Colonic mucosa (tissue), 4 donors: ENCODE measurements at places on chromosomes 12 and 14. TPM values are rescaled to one million over a fixed set of nuclear protein-coding genes. Genes with fewer than 3 reads are reported as not detected.

- H3K27me3 ChIP-seq: no peaks in the 10 kb centered on the region
- H3K4me1 ChIP-seq: no peaks in the 10 kb centered on the region
- no peak for DNase-seq
- no peaks in the 10 kb centered on the region for H3K36me3 ChIP-seq
Measured at GRCh38 chr14:94922595-94923239, 152.8 kb upstream of the GSC start.

DNA sequence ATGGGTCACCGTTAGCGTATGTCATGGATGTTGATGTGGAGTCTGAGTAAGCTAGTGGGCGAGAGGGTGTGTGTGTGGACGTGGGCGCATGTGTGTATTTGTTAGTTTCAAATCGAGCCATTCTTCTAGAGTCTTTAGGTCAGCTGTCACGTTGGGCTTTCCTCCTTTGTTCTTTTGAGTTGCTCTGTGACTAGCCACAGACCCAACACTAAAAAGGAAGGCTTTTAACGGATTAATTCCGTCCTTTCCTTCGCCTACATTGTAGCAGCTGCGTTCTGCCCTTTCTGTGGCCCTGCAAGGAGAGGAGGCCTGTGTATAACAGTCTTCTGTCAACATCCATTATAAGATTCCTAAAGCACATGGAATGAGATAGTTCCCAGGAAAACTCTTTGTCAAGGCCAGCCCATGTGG, 117.2 kb upstream of the DNM1L start:
- H3K4me1 ChIP-seq: peaks cover 5% of the 10 kb centered on the region
- H3K4me3 ChIP-seq: no peak overlapping the region
- no peak for DNase-seq
- H3K27me3 ChIP-seq: no peaks in the 10 kb centered on the region
- H3K36me3 ChIP-seq: no peaks in the 10 kb centered on the region
- no peak overlapping the region for H3K27ac ChIP-seq

- H3K4me1 ChIP-seq: no peaks in the 10 kb centered on the region
- no peaks in the 10 kb centered on the region for H3K36me3 ChIP-seq
- DNase-seq: no peak
- H3K27ac ChIP-seq: no peak overlapping the region
- H3K27me3 ChIP-seq: no peaks in the 10 kb centered on the region
Measured at GRCh38 chr14:40362856-40363255, 930.6 kb upstream of the FBXO33 start.

- H3K27me3 ChIP-seq: no peaks in the 10 kb centered on the region
- DNase-seq: no peak
Measured at GRCh38 chr12:131002216-131002631, 48.5 kb downstream of the ADGRD1 start.

GRCh38 chr12:14314801-14315200, 50.7 kb upstream of the ATF7IP start:
- H3K4me3 ChIP-seq: no peak overlapping the region
- no peaks in the 10 kb centered on the region for H3K36me3 ChIP-seq
- no peaks in the 10 kb centered on the region for H3K27me3 ChIP-seq

DNA sequence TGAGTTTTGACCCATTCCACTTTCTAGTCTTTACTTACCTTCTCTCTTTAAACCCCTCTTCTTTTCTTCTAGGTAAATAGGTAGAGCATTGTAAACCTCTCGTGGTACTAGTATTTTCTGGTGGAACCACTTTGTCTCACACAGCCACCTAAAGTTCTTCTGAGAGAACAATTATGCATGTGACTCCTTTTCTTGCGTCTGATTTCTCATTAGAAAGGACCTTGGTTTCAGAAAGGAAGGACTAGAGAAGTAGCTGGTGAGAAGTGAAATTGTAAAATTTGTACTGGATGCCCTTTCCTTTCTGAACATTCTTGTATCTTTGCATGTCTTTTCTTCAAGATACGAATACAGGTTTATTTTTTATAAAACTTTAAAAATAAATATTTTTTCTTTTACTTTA, 99.0 kb downstream of the NUBPL start:
- H3K27me3 ChIP-seq: no peaks in the 10 kb centered on the region
- no peak overlapping the region for H3K27ac ChIP-seq
- no peaks in the 10 kb centered on the region for H3K4me1 ChIP-seq
- H3K4me3 ChIP-seq: no peak overlapping the region
- DNase-seq: no peak

DNA sequence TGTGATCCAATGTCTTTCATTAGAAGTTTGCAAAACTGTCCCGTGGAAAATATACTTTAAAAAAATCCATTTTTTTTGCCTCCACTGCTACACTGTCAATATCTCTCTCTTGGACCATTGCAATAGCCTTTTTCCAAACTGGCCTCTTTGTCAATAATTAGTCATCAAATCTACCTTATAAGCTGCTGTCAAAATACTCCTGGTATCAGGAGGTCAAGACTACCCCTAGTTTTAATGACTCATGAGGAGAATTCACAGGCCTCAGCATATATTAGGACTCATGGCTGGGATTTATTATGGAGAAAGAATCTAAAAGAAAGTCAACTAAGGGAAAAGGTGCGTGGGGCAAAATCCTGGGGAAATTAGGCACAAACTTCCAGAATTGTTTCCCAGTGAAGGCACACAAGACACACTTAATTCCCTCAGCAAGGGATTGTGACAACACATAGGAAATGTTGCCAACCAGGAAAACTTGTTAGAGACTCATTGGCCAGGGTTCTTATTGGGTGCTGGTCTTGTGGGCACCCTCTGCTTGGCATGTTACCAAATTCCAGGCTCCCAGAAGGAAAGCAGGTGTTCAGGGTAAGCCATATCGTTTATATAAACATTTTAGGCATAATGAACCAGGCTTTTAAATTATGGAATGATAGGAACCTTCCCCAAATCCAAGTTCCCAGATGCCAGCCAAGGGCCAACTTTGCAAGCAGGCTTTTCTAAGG, 56.1 kb downstream of the TMEM117 start:
- no peak overlapping the region for H3K4me3 ChIP-seq
- H3K27me3 ChIP-seq: no peaks in the 10 kb centered on the region
- no peak for DNase-seq
- H3K4me1 ChIP-seq: no peaks in the 10 kb centered on the region
- no peak overlapping the region for H3K27ac ChIP-seq
- no peaks in the 10 kb centered on the region for H3K36me3 ChIP-seq

DNA sequence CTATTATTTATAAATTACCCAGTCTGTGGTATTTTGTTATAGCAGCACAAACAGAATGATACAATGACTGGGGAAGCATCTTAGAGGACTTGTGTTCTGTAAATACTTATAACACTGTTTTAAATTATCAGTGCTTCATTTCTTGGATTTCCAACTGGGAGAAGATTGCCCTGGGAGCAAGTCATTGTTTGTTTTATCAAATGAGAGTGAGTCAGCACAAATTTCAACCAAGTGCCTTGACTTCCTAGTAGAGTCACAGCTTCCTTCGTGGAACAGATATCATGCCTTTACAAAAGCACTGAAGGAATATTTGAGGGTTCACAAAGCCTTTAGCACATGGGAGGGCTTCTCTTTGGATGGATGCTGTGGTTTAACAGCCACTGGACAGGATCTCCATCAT, 234.1 kb downstream of the KTN1 start:
- no peaks in the 10 kb centered on the region for H3K4me1 ChIP-seq
- H3K36me3 ChIP-seq: no peaks in the 10 kb centered on the region
- H3K27me3 ChIP-seq: no peaks in the 10 kb centered on the region
- no peak overlapping the region for H3K27ac ChIP-seq
- DNase-seq: no peak
- H3K4me3 ChIP-seq: no peak overlapping the region

DNA sequence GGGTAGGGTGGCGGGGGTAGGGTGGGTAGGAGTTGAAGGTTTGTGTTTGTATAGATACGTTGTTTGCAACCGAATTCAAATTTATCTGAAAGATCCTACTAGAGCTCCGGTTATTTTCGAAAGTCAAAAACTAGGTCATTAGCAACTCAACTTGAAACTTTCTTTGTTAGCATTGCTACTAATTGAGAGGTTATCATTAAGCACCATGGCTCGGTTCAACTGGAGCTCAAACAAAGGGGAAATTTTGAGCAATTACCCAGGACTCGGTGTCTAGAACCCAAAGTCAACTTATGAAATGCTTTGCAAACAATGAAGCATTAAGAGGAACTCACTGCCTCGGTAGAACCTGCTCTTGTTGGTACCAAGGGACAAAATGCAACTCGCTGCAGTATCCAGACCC, 207.7 kb downstream of the BCAT1 start:
- no peak overlapping the region for H3K4me3 ChIP-seq
- DNase-seq: no peak
- no peaks in the 10 kb centered on the region for H3K36me3 ChIP-seq
- no peak overlapping the region for H3K27ac ChIP-seq
- no peaks in the 10 kb centered on the region for H3K27me3 ChIP-seq

DNA sequence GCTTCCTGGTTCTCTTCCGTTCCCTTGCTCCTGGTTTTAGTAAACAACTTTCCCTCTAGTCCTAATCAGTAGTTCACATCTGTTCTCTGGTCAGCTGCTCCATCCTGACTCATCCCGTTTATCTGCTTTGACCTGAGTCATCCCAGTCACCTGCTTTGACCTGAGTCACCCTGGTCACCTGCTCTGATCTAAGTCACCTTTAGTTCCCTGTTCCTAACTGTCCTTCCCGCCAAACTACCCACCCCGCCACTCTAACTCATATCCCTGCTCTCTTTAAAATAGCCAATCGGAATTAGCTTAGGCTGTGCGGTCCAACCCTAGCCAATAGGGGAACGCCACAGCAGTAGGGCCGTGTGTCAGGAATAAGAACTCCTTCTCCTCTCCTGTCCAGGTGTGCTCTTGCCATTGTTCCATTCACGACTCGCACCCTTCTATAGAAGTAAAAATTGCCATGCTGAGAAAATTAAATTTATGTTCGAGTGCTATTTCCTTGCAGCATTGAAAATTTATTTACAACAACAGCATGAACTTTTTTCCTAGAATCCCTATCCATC, 3.1 kb upstream of the ANKRD33 start:
- no peak overlapping the region for H3K4me3 ChIP-seq
- no peaks in the 10 kb centered on the region for H3K4me1 ChIP-seq
- H3K27me3 ChIP-seq: no peaks in the 10 kb centered on the region
- DNase-seq: no peak
- H3K36me3 ChIP-seq: no peaks in the 10 kb centered on the region

DNA sequence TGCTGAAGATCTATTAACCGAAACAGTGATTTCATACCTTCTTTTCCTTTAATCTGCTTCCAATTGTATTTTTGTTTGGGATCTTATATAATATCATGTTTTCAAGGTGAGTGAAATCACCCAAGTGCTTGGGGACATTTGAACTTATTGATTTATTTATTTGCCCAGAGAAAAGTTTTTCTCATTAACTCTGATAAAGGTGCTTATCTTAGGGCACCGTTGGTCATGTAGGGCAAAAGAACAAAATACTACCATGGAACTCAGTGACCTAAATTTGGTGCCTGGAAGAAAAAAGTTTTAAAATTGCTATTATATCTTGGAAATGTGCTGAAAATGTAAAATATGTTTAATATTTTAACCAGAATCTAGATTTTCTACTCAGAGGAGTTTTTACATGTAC, 207.4 kb upstream of the NPAS3 start:
- H3K4me1 ChIP-seq: no peaks in the 10 kb centered on the region
- no peak for DNase-seq
- no peaks in the 10 kb centered on the region for H3K27me3 ChIP-seq
- H3K4me3 ChIP-seq: no peak overlapping the region

DNA sequence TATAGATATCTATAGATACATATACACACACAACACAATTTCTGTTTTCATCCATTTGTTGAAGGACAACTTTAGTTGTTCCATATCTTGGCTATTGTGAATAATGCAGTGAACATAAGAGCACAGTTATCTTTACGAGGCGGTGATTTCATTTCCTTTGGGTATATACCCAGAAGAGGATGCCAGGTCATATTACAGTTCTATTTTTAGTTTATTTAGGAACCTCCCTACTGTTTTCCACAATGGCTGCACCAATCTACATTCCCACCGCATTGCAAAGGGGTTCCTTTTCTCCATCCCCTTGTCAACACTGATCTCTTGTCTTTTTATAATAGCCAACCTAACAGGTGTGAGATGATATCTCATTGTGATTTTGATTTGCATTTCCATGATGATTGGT, 143.4 kb upstream of the ARHGAP5 start:
- no peak overlapping the region for H3K27ac ChIP-seq
- H3K4me3 ChIP-seq: no peak overlapping the region
- no peaks in the 10 kb centered on the region for H3K36me3 ChIP-seq
- H3K27me3 ChIP-seq: no peaks in the 10 kb centered on the region

DNA sequence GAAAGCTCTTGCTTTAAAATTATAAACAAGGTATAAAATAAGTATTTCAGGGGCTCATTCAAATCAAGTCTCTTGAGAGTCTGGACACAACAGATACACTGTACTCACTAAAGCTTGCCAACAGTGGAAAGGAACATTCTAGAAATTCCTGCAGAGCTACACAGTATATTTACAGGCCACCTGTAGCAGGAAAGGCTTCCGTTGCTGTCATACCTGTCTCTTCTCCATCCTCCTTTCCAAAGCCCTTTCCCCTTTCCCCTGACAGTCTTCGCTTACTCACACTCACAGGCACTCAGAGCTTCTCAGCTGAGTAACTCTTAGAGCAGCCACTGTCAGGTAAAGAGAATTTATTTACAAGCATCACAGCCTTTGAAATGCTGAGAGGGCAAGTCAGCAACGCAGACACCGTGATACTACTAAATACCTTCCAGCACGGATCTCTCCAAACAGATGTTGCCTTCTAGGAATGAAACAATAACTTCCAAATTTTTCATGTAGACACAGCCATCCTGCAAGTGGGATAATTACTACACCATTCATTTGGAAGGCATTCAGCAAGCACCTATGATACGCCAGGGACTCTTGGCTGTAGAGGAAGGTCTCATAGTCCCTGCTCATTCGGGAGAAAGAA, 167.9 kb downstream of the FOXN3 start:
- H3K27me3 ChIP-seq: no peaks in the 10 kb centered on the region
- H3K4me3 ChIP-seq: no peak overlapping the region
- no peak overlapping the region for H3K27ac ChIP-seq
- DNase-seq: no peak
- H3K36me3 ChIP-seq: no peaks in the 10 kb centered on the region
- H3K4me1 ChIP-seq: no peaks in the 10 kb centered on the region

DNA sequence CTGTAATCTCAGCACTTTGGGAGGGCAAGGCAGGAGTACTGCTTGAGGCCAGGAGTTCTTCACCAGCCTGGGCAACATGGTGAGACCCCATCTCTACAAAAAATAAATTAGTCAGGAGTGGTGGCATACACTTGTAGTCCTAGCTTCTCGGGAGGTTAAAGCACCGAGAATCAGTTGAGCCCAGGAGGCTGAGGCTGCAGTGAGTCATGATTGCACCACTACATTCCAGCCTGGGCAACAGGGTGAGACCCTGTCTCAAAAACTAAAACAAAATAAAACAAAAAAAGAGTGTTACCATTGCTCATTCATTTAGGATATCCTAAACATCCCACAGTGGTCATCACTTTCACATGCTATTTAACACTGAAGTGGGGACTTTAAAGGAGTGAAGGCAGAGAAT, 7.8 kb downstream of the NEK9 start:
- no peak overlapping the region for H3K4me3 ChIP-seq
- DNase-seq: no peak
- no peaks in the 10 kb centered on the region for H3K27me3 ChIP-seq

ADCY4 gene
- total RNA-seq: 6.7 TPM

PIK3C2G gene
- total RNA-seq: 0.57 TPM

TSPAN9 gene
- total RNA-seq: 9.9 TPM

LRRIQ1 gene
- not detected for total RNA-seq
